Activated T-cell treated with anti-CD3 and anti-CD28 coated beads, Interleukin-2, amount 50 U/mL, for 72 hours (primary cell): ENCODE measurements at places on chromosomes 12 and 14. TPM values are rescaled to one million over a fixed set of nuclear protein-coding genes. Genes with fewer than 3 reads are reported as not detected.
A peak's percentile ranks its signal among the peaks of the same experiment; 100 is the strongest.

GRCh38 chr12:5730962-5731361, 214.1 kb downstream of the ANO2 start:
- H3K27ac ChIP-seq: no peak overlapping the region
- no peak for DNase-seq
- H3K4me3 ChIP-seq: no peak overlapping the region
- H3K27me3 ChIP-seq: no peaks in the 10 kb centered on the region

DNA sequence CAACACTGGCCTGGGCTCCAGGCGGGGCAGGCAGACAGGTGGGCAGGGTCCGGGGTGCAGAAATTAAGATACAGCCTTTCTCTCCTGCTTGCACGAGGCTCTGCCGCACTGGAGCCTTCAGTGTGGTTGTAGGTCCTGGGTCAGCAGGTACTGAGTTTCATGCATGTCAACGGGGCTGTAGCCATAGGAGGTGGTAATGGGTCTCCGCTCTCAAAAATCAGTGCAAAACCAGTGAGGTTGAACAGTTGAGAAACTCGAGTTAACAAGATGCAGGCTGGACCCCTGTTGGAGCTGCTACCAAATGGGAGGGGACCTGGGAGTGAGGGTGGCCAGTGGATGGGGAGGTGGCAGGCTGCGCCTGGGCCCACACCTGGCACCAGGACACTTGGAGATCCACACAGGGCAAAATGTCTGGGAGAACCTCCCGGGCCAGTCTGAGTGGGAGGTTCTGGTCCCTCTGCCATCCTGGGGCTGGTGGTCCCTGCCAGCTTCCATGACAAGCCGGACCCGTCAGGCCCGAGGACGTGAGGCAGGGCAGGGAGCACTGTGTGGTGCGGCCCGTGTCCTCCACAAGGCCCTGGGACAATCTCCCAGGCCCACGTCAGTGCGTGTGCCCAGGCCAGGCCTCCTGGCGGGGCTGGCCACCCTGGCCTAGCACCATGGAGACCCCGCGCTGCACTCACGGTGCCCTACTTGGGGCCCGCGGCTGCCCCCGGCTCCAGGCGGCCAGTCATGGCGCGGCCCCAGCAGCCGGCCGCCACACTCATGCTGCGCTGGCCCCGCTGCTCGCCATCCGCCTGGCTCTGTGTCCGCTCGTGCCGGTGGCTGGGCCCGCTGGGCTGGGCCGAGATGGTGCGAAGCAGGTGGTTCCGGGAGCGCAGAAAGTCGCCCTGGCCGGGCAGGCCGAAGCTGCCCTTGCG, 5.1 kb downstream of the ARL6IP4 start:
- no peak overlapping the region for H3K4me3 ChIP-seq
- DNase-seq: no peak
- H3K36me3 ChIP-seq: peaks cover 3% of the 10 kb centered on the region

GRCh38 chr14:102854091-102854703, 68.3 kb upstream of the AMN start:
- peak overlapping the region; percentile 68 for H3K27ac ChIP-seq
- H3K4me1 ChIP-seq: peaks cover 35% of the 10 kb centered on the region
- no peak for DNase-seq
- no peaks in the 10 kb centered on the region for H3K27me3 ChIP-seq
- no peak overlapping the region for H3K4me3 ChIP-seq
- peaks cover 45% of the 10 kb centered on the region for H3K36me3 ChIP-seq

DNA sequence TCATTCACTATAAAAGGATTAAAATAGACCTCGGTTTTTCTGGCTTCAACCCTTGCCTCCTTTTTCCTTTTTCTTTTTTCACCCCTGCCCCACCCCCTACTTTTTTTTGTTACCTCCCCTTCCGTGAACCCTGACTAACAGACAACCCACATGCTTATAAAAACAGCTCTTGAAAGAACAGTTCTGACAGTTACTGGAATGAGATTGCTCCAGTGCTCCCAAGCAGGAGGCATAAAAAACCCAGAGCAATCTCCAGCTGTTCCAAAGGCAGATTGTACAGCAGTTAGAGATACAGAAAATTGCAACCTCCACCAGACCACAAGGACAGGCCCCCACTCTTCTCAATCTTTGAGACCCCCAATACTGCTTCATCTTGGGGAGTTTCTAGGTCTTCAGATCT, 29.9 kb upstream of the TMEM260 start:
- H3K4me3 ChIP-seq: no peak overlapping the region
- no peak for DNase-seq
- peaks cover 30% of the 10 kb centered on the region for H3K27me3 ChIP-seq
- no peaks in the 10 kb centered on the region for H3K4me1 ChIP-seq

- peak overlapping the region; percentile 72 for H3K4me3 ChIP-seq
- peaks cover 19% of the 10 kb centered on the region for H3K36me3 ChIP-seq
- H3K27ac ChIP-seq: peak overlapping the region; percentile 81
- peak; percentile 82 for DNase-seq
- peaks cover 78% of the 10 kb centered on the region for H3K4me1 ChIP-seq
Observed at GRCh38 chr14:69685218-69685616, 73.8 kb downstream of the SUSD6 start.

DNA sequence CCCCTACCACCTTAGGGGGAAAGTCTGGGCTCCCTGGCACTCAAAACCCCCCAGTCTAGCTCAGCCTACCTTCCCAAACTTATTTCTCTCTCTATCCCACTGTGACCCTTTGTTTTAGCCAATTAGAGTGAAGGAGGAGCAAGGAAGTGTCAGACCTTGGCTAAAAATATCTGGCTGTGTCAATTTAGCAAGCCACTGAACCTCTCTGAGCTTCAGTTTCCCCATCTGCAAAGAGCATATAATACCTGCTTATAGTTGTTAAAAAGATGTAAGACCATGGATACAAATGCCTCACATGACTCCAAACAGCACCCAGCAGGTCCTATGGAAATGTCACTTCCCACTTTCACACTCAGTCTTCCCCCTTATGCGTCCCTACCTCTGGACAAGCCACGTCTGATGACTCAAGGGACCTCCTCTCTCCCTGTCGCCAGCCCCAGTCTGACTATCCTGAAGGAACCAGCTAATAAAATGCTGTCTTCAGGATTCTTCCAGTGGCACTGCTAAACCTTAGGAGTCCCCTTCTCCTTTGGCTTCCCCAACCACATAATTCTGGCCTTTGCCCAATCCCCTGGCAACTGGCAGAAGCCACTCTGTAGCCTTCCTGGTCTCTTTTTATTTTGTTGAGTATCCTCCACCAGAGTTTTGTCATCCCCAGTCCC, 19.3 kb downstream of the FOXN3 start:
- H3K4me3 ChIP-seq: no peak overlapping the region
- DNase-seq: no peak
- H3K4me1 ChIP-seq: peaks cover 59% of the 10 kb centered on the region
- no peaks in the 10 kb centered on the region for H3K27me3 ChIP-seq

- peaks cover 20% of the 10 kb centered on the region for H3K4me1 ChIP-seq
- no peaks in the 10 kb centered on the region for H3K27me3 ChIP-seq
- H3K27ac ChIP-seq: no peak overlapping the region
- no peak for DNase-seq
Observed at GRCh38 chr14:91173904-91174303, 60.0 kb downstream of the DGLUCY start.

DNA sequence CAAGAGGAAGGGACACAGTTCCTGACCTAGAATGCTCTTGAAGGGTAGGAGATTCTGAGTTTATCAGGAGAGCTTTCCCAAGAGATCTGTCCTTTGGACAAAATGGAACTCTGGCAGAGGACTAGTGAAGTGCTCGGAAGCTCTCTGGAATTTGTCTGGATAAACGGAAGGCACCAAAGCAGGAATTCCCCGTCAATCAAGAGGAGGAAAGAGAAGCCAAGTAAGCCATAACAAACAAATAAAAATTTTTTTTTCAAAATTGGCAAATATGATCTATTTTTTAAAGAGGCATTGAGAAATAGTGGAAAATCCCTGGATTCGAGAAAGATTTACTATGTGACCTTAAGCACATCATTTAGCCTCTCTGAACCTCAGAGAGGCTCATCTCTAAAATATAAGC, 99.2 kb downstream of the GRIN2B start:
- no peaks in the 10 kb centered on the region for H3K4me1 ChIP-seq
- no peak overlapping the region for H3K4me3 ChIP-seq
- H3K27me3 ChIP-seq: peaks cover 6% of the 10 kb centered on the region
- no peak overlapping the region for H3K27ac ChIP-seq
- DNase-seq: no peak

- H3K4me3 ChIP-seq: no peak overlapping the region
- no peak for DNase-seq
- H3K27me3 ChIP-seq: no peaks in the 10 kb centered on the region
Observed at GRCh38 chr12:132125736-132126135, 18.4 kb downstream of the DDX51 start.

- peak overlapping the region; percentile 97 for H3K27ac ChIP-seq
- peaks cover 42% of the 10 kb centered on the region for H3K4me1 ChIP-seq
- peaks cover 2% of the 10 kb centered on the region for H3K36me3 ChIP-seq
- no peaks in the 10 kb centered on the region for H3K27me3 ChIP-seq
- peak overlapping the region; percentile 91 for H3K4me3 ChIP-seq
Observed at GRCh38 chr12:69328426-69328825, 19.8 kb upstream of the LYZ start.

DNA sequence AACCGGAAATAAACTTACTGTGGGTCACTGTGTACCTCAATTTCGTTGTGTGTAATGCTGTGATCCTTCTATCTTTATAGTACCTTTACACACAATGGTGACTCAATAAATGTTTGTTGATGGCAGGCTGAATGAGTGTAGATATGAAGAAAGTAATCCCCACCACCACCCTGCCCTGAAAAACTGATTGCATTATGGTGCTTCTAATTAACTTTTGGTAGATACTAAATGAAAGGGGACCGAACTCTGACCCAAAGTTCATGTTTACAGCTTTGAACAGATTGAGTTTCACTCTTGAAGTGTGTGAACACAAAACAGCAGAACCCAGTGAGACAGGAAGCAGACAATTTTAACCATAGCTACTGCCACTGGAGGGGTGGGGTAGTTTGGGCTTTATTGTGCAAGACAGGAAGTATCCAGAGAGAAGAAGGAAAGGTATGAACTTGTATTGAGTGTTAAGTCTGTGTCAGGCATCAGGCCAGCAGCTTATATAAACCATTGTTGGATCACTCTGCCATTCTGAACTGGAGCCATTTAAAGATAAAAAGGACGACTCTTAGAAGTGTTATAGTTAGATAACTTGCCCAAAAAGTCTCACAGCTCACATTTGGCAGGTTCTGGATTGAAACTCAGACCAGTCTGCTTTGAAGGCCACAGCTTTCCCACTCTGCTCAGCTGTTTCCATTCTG, 197.0 kb upstream of the AMIGO2 start:
- peak overlapping the region; percentile 73 for H3K4me3 ChIP-seq
- H3K36me3 ChIP-seq: no peaks in the 10 kb centered on the region
- peak overlapping the region; percentile 96 for H3K27ac ChIP-seq
- no peaks in the 10 kb centered on the region for H3K27me3 ChIP-seq
- peaks cover 97% of the 10 kb centered on the region for H3K4me1 ChIP-seq
- DNase-seq: peak; percentile 57

- peaks cover 39% of the 10 kb centered on the region for H3K4me1 ChIP-seq
- no peaks in the 10 kb centered on the region for H3K27me3 ChIP-seq
- peaks cover 16% of the 10 kb centered on the region for H3K36me3 ChIP-seq
- DNase-seq: no peak
Observed at GRCh38 chr12:101813117-101813516, 17.6 kb downstream of the GNPTAB start.

DNA sequence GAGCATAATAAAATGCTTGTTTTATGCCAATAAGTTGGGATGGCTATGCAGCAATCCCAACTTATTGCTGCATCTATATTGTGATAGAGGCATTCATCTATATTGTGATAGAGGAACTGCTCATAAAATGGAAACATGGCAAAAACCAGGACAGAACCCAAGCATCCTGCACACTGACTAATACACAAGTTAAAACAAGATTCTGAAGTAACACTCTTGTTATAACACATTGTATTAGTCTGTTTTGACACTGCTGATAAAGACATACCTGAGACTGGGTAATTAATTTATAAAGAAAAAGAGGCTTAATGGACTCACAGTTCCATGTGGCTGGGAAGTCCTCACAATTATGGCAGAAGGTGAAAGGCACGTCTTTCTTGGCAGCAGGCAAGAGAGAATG, 36.8 kb downstream of the KCNK10 start:
- no peak for DNase-seq
- no peak overlapping the region for H3K4me3 ChIP-seq
- H3K4me1 ChIP-seq: no peaks in the 10 kb centered on the region
- no peaks in the 10 kb centered on the region for H3K36me3 ChIP-seq

GRCh38 chr14:96920023-96920422, 122.8 kb downstream of the VRK1 start:
- no peaks in the 10 kb centered on the region for H3K4me1 ChIP-seq
- no peak for DNase-seq
- H3K4me3 ChIP-seq: no peak overlapping the region
- no peak overlapping the region for H3K27ac ChIP-seq
- no peaks in the 10 kb centered on the region for H3K27me3 ChIP-seq

DNA sequence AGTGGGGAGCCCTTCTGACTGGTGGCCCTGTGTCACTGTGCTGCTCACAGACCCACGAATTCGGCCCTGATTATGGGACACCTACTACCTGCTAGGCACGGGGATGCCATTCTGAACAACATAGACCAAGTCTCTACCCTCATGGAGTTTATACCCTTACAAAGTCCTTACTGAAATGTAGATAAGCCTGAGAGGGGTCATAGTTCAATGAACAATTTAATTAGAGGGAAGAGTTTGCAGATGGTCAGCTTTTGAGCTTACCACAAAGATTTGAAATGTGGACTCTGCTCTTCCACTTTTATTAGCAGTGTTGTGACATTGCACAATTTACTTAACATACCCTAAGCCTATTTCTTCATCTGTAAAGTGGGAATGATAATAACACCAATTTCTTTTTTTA, 161.1 kb downstream of the MYRFL start:
- H3K36me3 ChIP-seq: no peaks in the 10 kb centered on the region
- no peaks in the 10 kb centered on the region for H3K4me1 ChIP-seq
- DNase-seq: no peak
- no peak overlapping the region for H3K4me3 ChIP-seq
- H3K27me3 ChIP-seq: no peaks in the 10 kb centered on the region

- no peak overlapping the region for H3K27ac ChIP-seq
- no peaks in the 10 kb centered on the region for H3K36me3 ChIP-seq
- H3K27me3 ChIP-seq: peaks cover 25% of the 10 kb centered on the region
- no peak for DNase-seq
- H3K4me3 ChIP-seq: no peak overlapping the region
Observed at GRCh38 chr14:77203611-77204458, 22.2 kb downstream of the TMEM63C start.

DNA sequence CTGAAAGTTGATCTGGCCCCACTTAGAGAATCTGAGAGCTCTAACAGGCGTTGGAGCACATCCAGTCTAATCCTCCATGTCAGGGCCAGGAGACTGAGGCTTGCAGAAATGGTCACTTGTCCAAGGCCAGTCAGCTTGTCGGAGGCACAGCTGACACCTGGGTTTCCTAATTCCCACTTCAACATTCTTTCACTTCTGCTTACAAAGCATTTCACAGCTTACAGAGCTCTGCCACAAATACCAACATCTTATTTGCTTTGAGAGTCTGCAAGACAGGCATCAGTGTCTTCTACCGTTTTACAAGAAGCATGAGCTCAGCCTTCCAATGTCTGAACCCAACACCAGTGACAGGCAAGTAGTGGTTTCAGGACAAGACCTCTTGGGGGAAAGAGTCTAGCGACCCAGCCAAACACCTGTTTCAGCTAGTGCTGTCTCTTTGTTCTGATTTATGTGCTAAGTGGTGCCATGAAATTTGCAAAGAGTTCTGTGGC, 31.8 kb downstream of the ISCA2 start:
- H3K4me1 ChIP-seq: no peaks in the 10 kb centered on the region
- H3K4me3 ChIP-seq: no peak overlapping the region
- no peaks in the 10 kb centered on the region for H3K36me3 ChIP-seq
- no peak for DNase-seq
- H3K27ac ChIP-seq: no peak overlapping the region

The OAS1 gene
- 17.3 TPM for total RNA-seq

The TMEM179 gene
- total RNA-seq: not detected

The OR4E2 gene
- not detected for total RNA-seq

The GPR137C gene
- 0.46 TPM for total RNA-seq

The PTPRR gene
- not detected for total RNA-seq

The DPY19L2 gene
- 4.7 TPM for total RNA-seq
